Adipocyte (in vitro differentiated cells): ENCODE measurements at places on chromosomes 1 and 21.

- DNase-seq, result no peak
These were observed 160.5 kb downstream of the LTN1 start for GRCh38 chr21:28832013-28832714.

DNA sequence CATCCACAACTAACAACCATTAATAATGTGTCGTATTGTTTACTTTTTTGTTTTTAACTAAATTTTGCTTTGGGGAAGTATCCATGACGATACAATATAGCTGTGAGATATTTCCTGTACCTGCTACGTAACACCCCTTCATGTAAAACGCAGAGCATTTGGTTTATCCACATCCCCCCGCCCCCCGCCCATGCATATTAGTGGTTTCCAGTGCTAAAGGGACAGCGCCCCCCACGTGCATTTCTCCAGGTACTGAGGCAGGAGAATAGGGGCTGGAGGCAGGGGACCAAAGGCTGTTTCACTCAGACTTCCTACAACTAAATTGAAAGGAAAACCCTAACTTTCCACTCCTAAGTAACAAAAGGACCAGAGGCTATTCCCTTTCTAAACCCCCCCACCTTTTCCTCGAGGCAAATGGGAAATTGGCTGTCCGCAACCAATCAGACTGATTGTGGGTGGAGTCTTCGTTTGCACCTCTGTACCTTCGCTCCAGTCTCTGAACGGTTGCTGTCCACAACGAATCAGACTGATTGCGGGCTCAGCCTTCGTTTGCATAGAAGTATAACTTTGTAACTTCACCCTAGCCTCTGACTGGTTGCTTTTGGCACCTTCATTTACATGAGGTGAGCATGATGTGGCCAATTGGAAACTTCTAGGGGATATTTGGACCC, 12.2 kb upstream of the RIPK4 start:
- DNase-seq, result no peak

DNA sequence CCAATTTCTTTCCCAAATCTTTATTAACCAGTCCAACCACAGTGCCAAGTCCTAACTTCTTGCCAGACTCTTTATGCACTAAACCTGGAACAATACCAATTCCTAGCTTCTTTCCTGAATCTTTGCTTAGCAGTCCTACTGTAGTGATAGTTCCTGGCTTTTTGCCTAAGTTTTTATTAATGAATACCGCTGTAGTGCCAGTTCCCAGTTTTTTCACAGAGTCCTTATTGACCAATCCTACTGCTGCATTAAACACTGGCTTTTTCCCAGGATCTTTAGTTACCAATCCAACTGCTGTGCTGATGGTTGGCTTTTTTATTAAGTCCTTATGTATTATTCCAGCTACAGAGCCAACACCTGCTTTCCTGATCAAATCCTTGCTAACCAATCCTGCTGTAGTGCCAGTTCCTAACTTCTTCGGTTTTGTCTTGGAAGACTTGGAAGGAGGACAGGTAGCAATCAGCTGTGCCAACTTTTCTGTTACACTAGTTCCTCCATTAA, 80.8 kb downstream of the ASH1L start:
- no peak for DNase-seq

- peak; percentile 66 for DNase-seq
These were observed 1.8 kb upstream of the PTTG1IP start for GRCh38 chr21:44875316-44875700.

- peak; percentile 56 for DNase-seq
These were observed at the start of gene TMEM200B for GRCh38 chr1:29123887-29124365. TSS of gene TMEM200B (minus strand) at chr1:29123903. CDS start at chr1:29121828, 2,075 bp downstream.

DNA sequence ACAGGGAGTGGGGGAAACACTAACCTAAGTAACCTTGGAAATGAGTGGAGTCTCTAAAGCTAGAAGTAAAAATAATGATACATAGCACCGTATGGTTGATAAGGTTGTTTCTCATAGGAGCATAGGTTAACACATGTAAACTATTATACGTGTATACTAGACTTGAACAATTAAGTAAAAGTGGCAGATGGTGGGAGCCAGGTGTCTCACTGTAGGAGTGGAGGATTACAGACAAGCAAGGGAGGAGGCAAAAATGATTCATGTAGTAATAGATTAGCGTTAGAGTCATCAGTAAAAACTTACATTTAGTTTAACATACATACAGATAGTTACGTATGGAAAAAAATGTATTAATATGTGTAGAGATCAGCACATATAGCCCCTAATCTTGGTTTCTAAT, 138.4 kb upstream of the DSCAM start:
- no peak for DNase-seq

DNA sequence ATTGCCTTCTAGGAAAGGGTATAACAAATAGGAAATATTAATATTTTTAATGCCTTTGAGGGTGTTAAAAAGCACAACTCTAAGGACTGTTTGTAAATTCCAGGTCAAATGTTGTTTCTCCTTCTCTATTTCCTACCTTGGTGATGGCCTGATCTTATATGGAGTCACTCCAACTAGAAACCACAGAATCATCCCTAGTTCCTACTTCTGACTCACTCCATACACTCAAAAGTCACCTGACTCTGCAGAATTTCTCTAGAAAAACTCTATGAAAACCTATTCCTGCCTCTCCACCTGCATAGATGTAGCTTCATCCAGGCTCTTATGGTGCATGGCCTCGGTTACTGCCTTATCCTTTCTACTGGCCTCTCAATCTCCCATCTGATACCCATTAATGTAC, 14.5 kb downstream of the RGS4 start:
- no peak for DNase-seq

DNA sequence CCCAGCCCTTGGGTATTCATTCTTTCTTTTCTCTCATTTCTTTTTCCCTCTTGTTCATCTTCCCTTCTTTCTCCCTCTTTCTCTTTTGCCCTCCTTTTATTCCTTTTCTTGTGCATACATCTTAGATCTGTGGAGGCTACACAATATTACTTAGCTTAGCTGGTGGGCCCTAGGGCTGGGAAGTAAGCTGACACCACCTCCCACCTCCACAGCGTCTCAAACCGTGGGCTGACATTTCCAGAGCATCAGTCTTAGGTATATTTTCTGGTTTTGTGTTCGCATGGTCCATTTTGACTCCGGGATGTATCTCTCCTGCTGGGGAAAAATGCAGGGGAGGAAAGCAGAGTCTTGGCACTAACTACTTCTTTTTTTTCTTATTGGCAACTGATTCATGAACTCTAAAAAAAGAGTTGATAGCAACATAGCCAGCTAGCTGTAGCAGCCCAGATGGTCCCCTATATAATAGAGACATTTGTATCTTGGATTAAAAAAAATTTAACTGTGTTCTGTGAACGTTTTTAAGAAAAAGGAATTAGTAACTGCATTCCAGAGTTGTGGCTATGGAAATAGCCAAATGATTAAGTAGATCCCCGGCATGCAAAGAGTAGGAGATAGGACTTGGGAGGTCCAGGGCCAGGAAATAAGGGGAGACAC, 15.5 kb downstream of the CNIH3 start:
- no peak for DNase-seq

DNA sequence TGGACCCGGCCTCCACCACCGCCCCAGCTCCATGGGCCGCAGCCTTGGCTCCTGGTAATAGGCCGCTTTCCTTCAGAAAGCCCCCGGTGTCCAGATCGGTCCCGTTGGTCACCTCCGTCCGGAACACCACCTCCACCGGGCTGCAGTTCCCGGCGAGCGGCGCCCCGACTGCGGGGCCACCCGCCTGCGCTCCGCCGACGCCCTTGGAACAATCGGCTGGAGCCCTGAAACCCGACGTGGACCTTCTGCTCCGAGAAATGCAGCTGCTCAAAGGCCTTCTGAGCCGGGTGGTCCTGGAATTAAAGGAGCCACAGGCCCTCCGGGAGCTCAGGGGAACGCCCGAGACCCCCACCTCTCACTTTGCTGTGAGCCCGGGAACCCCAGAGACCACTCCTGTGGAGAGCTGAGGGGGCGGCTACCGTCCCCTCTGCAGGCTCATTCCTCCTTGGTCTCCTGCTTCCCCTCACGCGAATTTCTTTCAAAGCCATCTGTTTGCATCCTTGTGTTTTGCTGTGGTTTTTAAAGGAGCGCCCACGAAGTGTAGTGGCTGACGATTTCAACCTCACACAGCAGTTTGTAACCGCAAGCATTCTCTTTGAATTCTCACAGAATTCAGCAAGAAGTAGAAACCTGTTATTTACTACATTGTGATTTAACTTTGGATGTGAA, 6.0 kb downstream of the FCRLB start:
- DNase-seq, result peak; percentile 59

DNA sequence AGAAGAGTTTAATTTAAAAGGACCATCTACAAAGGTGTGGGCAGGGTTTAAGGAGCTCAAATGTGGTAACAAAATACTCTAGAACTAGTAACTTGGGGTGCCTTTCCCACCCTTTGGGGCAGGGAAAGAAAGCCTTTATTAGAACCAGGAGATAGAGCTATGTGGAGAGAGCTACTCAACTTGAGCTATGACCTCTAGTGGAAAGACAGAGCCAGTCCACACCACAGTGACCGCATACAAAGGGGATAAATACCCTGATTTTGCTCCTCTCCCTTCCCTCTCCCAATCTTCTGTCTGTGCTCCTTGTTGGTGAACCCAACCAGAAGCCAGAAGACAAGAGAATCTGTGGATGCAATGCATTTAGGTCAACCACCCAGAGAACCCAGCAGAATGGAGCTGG, 54.4 kb upstream of the JAK1 start:
- no peak for DNase-seq

DNA sequence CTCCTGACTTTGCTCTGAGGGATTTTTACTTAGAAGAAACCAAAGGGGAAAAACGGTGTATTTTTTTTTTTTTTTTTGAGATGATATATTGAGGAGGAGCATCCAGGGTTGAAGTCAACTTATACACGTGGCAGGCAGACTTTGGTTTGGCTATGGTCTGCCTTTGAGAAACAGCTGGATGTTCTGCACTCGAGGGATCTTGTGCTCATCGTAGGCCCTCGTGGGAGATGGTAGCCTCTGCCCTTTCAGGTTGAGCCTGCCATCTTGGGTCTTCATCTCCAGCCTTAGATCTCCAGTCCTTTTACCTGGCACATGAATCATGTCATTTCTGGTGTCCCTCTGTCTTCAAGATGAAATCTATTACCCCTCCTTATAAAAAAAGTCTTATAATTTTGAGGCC, 67.1 kb upstream of the UBE2U start:
- DNase-seq, result no peak

DNA sequence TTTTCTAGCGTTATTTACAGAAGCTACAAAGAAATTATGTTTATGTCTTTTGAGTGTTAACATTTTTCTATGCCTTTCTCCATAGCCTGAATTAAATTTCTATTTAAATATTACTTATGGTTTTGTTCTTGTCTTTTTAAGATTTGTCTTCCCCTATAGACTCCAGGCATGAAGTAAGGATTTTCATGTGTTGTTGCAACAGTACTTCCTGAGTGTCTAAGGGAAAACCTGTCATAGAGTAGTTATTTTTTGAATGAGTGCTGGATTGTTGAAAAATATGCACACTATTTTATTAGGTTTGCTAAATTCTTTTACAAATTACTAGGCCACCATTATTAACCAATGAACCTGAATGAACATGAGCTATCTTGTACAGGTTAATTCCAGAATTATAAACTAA, 27.1 kb downstream of the SAMSN1 start:
- DNase-seq, result no peak

DNA sequence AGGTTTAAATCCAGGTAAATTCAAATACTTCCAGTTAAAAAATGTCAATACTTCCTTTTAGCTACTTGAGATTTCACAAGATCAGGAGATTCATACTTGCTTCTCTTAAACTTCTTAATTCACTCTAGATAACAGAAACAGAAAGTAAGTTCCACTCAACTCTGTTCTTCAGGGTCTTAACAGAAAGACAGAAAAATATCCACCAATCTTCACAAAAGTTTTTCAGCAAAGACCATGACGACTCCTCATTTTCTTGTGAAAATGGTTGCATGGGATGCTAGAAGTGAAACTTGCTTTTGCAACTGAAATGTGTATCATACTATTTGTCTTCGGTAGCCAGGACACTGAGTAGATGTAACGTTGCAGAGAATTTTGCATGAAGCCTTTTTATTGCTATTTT, 12.3 kb upstream of the LRRC8C start:
- DNase-seq, result no peak

- DNase-seq, result no peak
These were observed 22.1 kb downstream of the LRRC71 start for GRCh38 chr1:156942576-156942975.

GRCh38 chr1:53554592-53555305, 95.5 kb downstream of the DMRTB1 start:
- DNase-seq, result no peak

DNA sequence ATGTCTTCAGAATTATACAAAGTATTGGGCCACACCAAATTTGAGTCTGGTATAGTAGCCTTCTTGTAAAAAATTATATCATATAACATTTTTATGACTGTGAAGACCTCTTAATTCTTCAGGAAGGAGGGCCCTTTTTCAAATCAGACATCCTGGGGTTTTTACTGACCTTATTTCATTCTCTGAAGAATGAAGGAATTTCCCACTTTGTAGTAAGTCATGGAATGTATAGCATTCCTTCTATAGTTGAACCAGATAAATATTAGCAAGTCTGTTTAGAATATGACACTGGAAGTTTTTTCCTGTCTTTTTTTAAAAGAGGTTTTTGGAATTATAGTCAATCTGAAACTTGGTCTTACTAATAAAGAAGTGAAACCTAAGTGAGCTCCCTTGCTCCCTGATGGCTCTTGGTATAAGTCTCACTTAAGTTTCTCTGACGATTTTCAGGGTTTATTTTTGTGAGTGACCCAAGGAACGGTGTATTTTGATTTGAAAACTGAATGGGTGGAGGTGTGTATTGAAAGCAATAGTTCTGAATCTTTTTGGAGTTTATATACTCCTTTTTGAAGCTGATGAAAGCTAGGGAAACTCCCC, 23.7 kb downstream of the SNX27 start:
- peak; percentile 23 for DNase-seq

- DNase-seq, result peak; percentile 71
These were observed 273.2 kb downstream of the USP25 start for GRCh38 chr21:16002874-16003466.

- no peak for DNase-seq
These were observed at the start of gene CAPN9 for GRCh38 chr1:230747127-230747730. TSS of gene CAPN9 (plus strand) at chr1:230747388. CDS start at chr1:230747497, 109 bp downstream.

GRCh38 chr1:40657046-40657445, 8.4 kb downstream of the RIMS3 start:
- no peak for DNase-seq

DNA sequence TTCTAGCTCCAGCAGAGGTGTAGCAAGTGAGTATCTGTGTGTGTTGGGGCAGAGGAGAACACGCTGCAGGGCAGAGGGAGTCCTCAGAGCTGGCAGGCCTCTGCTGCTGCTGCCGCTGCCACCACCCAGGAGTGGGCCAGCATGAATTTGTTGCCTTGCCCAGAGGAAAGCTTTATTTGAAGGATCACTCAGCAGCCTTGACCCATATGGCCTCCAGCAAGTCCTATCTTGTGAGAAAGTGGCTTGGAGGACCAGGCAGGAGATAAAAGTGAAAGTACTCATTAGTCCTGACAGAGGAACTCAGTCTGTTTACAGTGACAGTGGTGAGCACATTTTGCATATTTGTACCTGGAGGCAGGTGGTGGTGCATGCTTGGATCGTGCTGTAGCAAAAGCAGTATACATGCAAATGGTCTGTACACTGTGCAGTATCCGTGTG, 3.1 kb downstream of the TRAF5 start:
- DNase-seq, result no peak
